Activated CD4-positive, alpha-beta T cell treated with anti-CD3 and anti-CD28 coated beads, Interleukin-2, amount 10 ng/mL, durations not matched to agents 7 days and 5 days (primary cell): ENCODE measurements at places on chromosomes 2 and 18. TPM values are rescaled to one million over a fixed set of nuclear protein-coding genes. Genes with fewer than 3 reads are reported as not detected.
A peak's percentile ranks its signal among the peaks of the same experiment; 100 is the strongest.

Gene TXNDC2
- not detected for total RNA-seq

Gene PSMG2
- total RNA-seq, result 133 TPM

Gene CPLX4
- not detected for total RNA-seq

Gene TPO
- total RNA-seq, result 0.22 TPM

DNA sequence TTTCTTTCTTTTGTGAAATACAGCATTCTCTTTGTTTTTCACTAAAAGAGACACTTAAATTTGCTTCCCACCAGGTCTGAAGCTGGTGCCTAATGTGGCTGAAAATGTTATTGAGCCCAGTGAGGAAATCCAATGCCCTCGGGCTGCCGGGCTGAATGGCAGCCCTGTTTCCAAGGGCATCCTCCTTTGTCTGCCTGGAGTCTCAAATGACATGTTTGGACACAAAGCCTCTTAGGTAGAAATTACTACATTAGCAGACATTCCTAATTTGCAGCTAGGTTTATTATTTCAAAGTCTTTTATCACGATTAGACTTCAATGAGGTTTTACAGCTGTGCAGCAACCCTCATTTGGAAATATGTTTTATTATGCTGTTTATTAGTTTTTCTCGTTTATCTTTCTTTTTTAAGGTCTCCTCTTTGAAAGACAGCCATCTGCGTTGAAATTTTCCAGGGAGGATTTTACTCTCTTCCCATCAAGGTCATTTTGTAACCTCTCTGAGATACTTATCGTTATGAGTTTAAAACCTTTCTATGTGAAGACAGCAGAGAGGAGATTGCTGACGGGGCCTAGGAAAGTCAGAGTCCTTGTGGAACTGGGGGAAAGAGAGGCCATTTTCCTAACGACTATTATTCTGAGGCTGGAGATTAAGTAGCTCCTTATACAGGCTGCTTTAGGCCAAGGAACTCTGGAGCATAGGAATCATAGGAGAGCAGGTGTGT lies 59.0 kb upstream of the ZNF532 start:
- peaks cover 4% of the 10 kb centered on the region for H3K4me1 ChIP-seq
- H3K36me3 ChIP-seq, result no peaks in the 10 kb centered on the region
- no peak overlapping the region for H3K4me3 ChIP-seq
- DNase-seq, result no peak

DNA sequence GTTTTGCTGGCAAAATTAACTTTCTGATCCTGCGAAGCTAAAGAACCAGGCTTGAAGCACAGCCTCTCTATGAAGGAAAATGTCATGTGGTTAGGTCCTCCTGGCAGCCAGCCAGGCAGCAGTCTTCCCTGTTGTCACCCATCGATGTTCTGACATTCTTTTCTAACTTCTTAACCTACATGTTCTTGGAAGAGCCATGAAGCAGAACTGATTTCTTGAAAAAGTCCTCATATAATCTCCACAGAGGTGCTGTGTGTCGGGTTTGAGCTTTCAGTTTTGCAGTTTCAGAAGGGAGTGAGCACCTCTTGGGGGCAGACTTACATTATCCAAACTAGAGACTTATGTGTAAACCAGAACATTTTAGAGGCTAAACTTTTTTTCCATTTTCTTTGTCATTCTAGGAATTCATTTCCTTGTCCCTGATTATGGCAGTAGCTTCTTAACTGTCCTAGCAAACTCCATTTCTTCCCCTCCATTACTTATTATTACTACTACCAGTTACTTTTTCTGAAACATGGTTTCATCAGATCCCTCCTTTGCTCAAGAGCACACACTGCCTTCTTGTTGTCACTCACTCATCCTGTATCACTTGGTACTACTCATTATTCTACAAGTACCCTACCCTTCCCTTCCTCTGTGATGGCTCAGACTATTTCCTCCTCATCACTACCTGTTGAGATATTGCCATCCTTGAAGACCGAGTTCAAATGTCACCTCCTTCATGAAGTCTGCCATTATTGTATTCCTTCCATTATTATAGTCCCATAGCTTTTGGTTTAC lies 31.1 kb downstream of the DOK1 start:
- H3K36me3 ChIP-seq, result no peaks in the 10 kb centered on the region
- peaks cover 30% of the 10 kb centered on the region for H3K4me1 ChIP-seq
- peak; percentile 27 for DNase-seq
- peaks cover 15% of the 10 kb centered on the region for H3K27me3 ChIP-seq
- H3K4me3 ChIP-seq, result peak overlapping the region; percentile 54

DNA sequence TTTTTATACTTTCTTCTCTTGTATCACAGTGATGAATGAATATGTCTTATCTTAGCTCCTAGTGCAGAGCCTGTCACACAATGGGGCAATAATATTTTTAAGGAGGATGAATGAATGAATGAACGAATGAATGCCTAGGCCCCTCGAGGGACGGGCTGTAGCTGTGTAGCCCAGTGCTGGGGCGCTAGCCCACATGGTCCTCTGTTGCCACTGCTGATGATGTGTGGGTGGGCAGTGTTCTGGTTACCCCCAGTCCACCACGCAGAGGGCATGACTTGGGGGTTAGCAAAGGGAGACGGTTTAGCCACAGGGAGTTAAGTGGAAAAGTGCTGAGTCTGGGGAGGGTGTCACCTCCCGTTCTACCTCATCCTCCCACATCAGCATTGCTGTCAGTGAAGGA lies 134.2 kb downstream of the SMAD7 start:
- no peak overlapping the region for H3K4me3 ChIP-seq
- no peaks in the 10 kb centered on the region for H3K36me3 ChIP-seq
- H3K4me1 ChIP-seq, result peaks cover 47% of the 10 kb centered on the region
- H3K27me3 ChIP-seq, result no peaks in the 10 kb centered on the region
- no peak overlapping the region for H3K27ac ChIP-seq

GRCh38 chr2:38652431-38653273 lies 13.3 kb upstream of the GALM start:
- peak overlapping the region; percentile 90 for H3K27ac ChIP-seq
- peaks cover 70% of the 10 kb centered on the region for H3K4me1 ChIP-seq
- H3K36me3 ChIP-seq, result peaks cover 30% of the 10 kb centered on the region
- DNase-seq, result peak; percentile 16

- H3K4me3 ChIP-seq, result no peak overlapping the region
- peaks cover 18% of the 10 kb centered on the region for H3K4me1 ChIP-seq
- DNase-seq, result no peak
Observed at GRCh38 chr2:68784915-68785314, 50.3 kb downstream of the ARHGAP25 start.

DNA sequence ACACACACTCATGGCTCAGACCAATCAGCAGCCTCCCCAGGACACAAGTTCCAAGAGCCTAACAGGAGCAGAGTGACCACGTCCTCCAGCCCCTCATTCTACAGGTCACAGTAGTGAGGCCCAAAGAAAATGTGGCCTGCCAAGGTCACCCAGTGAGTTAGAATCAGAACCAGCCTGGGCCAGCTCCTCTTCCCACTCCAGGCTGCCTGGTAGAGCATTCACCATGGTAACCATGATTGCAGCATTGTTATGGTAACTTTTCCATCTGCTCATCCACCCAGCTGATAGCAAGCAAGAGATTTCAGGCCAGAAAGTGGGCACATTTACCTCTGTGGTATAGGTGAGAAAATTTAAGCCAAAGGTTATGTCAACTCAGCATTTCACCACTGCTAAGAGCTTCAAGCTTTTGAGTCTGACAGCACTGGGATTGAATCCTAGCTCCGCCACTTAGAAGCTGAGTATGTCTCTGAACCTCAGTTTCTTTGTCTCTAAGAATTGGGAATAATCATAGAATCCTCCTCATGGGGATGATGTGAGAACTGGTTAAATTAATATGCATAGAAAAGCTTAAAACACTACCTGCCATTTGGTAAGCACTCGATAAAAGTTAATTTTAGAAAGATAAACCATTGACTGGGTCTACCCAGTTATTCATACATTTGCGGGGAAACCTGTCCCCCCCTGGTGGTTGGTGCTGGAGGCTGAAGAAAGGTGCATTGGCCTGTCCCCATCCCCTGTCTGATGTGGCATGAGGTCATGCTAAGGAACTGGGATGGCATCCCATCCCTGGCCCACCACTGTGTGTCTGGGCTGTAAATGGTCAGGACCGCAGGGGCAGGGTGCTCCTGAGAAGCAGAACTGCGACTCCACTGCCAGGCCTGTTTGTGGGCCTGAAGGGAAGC lies 181.5 kb downstream of the KLHL29 start:
- H3K27ac ChIP-seq, result no peak overlapping the region
- no peak overlapping the region for H3K4me3 ChIP-seq
- peak; percentile 51 for DNase-seq
- H3K4me1 ChIP-seq, result no peaks in the 10 kb centered on the region
- no peaks in the 10 kb centered on the region for H3K36me3 ChIP-seq
- H3K27me3 ChIP-seq, result no peaks in the 10 kb centered on the region

DNA sequence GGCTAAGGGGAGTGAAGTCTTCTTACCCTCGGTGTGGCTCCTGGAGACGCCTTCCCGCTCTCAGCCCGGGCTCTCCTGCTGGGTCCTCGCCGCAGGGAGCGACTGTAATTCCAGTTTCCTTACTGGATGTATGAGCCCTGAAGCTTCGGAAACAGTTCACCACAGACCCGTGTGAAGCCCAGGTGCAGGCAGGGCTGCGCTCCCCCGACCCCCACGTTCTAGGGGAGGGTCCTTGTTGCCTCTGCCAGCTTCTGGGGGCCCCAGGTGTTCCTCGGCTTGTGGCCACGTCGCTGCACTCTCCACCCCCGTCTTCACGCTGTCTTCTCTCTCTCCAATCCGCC lies 5.1 kb upstream of the ASB1 start:
- H3K4me3 ChIP-seq, result no peak overlapping the region
- H3K36me3 ChIP-seq, result no peaks in the 10 kb centered on the region
- H3K4me1 ChIP-seq, result peaks cover 9% of the 10 kb centered on the region

DNA sequence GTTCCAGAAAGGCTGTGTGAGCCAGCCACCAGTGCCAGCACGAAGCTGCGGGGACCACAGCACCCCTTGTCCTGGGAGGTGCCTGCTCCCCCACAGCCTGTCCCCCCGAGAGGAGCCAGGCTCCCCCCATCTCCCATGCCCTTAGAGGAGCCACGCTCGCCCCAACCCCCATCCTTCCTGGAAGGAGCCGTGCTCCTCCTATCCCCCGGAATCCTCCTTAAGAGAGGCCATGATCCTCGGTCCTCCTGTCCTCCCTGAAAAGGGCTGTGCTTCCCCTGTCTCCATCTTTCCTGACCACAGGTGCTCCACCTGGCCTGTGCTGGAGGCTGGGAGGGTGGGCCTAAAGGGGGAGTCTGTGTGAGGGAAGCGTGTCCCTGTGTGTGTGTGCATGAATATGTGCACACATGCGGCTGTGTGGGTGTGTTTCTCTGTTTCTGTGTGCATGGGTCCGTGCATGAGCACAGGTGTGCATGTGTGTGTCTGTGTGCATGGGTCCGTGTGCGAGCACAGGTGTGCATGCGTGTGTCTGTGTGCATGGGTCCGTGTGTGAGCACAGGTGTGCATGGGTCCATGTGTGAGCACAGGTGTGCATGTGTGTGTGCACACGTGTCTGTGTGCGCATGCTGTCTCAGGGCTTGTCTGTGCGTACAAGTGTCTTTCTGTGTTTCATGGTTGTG lies 80.3 kb downstream of the RTP5 start:
- no peaks in the 10 kb centered on the region for H3K27me3 ChIP-seq
- H3K27ac ChIP-seq, result no peak overlapping the region
- DNase-seq, result no peak
- H3K36me3 ChIP-seq, result no peaks in the 10 kb centered on the region
- H3K4me3 ChIP-seq, result no peak overlapping the region
- no peaks in the 10 kb centered on the region for H3K4me1 ChIP-seq

GRCh38 chr2:207385076-207385475 lies 144.7 kb upstream of the CREB1 start:
- DNase-seq, result no peak
- no peaks in the 10 kb centered on the region for H3K4me1 ChIP-seq

DNA sequence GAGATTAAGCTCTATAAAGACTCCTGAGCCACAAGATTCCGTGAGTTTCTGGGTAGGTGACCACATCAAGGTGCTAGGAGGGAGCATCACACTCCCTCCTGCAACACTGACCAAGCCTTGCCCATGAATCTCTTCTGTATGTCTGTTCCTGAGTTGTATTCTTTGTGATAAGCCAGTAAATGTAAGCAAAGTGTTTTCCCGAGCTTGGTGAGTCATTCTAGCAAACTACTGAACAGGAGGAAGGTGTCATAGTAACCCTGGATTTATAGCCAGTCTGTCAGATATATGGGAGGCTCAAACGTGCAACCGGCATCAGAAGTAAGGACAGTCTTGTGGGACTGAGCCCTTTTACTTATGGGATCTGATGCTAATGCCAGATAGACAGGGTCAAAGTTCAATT lies 346.1 kb upstream of the KYNU start:
- no peaks in the 10 kb centered on the region for H3K4me1 ChIP-seq
- H3K27me3 ChIP-seq, result no peaks in the 10 kb centered on the region
- no peak overlapping the region for H3K4me3 ChIP-seq

DNA sequence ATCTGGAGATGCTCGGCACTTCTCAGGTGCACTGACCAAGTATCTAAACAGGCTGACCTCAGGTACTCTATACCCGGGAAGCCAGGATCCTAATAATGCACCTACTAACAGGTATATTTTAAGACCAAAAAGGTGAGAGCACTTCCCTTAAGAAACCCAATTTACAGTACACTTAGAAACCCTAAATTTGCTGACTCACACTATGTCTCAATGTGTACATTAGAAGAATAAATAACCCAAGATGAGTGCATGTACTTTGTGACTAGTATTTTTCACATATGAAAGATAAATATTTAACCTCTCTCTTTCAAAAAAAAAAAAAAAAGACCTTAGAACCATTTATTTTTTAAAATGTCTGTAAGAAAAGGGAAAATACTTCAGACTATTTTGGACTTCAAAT lies 118.8 kb downstream of the ZNF516 start:
- H3K4me3 ChIP-seq, result no peak overlapping the region
- no peaks in the 10 kb centered on the region for H3K27me3 ChIP-seq
- peak overlapping the region; percentile 47 for H3K27ac ChIP-seq

GRCh38 chr2:182033449-182033848 lies 47.8 kb downstream of the PPP1R1C start:
- no peaks in the 10 kb centered on the region for H3K36me3 ChIP-seq
- H3K4me1 ChIP-seq, result no peaks in the 10 kb centered on the region
- no peaks in the 10 kb centered on the region for H3K27me3 ChIP-seq
- DNase-seq, result no peak

DNA sequence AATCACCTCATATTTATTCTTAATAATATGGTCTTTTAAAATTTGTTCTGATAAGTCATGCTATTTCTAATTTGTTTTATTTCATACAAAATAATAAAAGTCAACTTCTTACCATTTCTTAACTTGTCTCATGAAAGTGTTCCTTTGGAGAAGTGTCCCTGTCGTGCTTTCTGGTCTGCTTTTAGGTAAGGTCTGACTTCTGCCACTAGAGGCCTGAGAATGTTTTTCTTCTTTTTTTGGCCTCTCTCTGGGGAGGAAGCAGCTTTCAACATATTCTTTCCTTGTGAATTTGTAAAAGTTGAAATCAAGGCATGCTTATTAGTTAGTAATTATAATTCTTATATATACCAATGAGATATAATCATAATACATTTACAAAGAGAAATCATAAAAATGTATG lies 39.4 kb downstream of the MAP2 start:
- no peaks in the 10 kb centered on the region for H3K27me3 ChIP-seq
- no peak for DNase-seq
- no peaks in the 10 kb centered on the region for H3K4me1 ChIP-seq
- H3K36me3 ChIP-seq, result no peaks in the 10 kb centered on the region

- no peaks in the 10 kb centered on the region for H3K27me3 ChIP-seq
- no peak for DNase-seq
- peaks cover 16% of the 10 kb centered on the region for H3K4me1 ChIP-seq
- H3K27ac ChIP-seq, result no peak overlapping the region
Observed at GRCh38 chr2:232744963-232745362, 31.4 kb downstream of the KCNJ13 start.
